ENCODE measurements at places on chromosomes 16 and 17.
A peak's percentile ranks its signal among the peaks of the same experiment; 100 is the strongest.

- no peak for DNase-seq
These were observed 25.1 kb downstream of the UNK start for GRCh38 chr17:75809631-75810111.

- no peak for DNase-seq
These were observed 15.6 kb downstream of the TRAF4 start for GRCh38 chr17:28759256-28759865.

DNA sequence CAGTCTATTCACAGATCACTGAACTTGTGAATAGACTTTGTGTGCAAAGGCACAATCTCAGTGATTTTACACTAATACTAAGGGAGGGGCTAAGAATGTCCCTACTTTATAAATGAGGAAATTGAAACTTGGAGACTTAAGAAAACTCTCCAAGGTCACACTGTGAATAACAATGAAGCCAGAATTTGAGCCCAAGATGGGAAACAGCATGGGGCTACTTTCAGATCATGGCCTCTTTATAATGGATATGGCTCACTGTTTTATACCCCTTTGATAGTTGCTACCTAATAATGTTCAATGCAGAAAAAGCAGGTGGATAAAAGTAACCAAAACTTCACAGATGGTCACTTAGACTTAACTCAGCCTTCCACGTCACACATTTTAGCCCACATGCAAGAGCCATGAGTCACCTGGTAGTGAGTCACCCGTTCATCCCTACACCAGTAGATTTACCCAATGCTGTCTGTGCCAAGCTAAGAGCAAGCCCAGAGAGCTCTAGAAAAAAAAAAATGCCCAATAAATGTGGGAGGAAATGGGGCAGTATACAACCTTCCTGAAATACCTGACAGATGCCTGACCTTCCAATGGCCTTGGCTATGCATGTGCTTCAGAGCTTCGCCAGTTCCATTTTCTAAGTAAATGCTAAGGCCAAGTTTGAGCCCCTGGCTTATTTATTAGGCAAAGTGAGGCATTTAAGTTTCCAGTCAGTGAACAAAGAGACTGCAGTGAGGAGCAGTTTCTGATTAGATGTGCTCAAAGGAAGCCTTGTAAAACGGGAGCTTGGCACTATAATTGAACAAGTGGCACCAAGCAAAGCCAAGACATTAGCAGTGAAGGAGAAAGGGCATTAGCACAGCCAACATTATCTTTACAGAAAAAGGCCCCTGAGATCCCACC, 219.7 kb downstream of the TMEM114 start:
- no peak for DNase-seq

DNA sequence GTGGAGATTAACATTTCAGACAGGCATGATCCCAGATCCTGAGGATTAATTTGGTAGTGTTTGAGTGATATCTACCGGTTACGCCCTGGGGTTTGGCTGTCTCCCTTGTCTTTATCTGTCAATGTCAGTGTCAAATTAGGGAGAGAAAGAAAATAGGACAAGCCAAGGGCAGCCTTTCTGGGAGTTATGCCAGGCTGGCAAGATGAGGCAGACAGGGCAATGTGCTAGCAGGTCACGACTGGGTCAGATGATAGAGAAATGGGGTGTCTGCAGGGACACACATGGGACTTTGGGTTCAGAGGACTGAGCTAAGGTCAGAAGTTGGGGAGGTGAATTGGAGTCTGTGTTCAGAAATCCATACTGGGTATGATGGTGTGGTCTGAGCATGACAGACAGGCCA, 27.4 kb upstream of the LYRM9 start:
- peak; percentile 56 for DNase-seq

- no peak for DNase-seq
These were observed 34.5 kb downstream of the ABCC1 start for GRCh38 chr16:15983898-15984297.

DNA sequence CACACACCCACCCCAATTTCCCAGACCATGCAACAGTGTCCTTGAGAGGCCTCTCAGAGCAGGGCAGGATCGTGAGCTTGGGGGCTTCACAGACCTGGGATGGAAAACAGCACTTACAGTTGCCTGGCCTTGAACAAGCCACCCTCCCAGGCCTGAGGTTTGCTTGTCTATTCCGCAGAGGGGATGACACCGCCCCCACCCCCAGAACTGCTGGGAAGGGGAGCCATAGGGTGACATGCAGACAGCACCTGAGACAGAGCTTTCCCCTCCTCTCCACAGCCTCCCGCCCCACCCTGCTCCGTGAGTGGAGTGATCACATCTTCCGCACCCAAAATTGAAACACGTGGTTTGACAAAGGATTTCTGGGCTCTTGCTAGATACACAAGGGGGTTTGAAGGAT, 131.5 kb upstream of the TNRC6C start:
- no peak for DNase-seq

GRCh38 chr16:87706278-87707000, 59.3 kb downstream of the KLHDC4 start:
- DNase-seq, result no peak

DNA sequence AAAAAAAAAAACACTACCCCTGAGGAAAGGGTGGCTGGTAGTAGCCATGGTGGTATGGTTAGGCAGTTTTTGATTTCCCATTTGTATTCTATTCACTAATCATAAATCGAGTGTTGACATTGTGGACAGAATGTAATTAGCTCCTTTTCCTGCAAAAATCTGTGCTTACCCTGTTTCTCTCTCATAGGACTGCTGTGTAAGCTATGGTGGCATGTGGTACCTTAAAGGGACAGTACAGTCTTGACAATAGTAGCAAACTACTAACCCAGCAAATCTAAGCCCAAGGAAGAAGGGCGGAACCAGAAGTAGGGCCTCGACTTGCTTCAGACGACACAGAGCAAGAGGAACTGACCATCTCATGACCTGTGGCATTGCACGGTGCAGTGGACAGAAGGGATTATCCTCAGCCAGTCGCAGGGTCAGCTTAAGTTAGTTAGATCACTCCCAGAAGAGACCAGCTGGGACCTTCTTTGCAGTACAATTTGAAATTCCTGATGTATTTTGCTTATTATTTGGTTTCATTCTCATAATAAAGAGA, 36.3 kb downstream of the POLR3E start:
- DNase-seq, result no peak

- DNase-seq, result no peak
These were observed 8.0 kb upstream of the APPBP2 start for GRCh38 chr17:60534010-60534555.

GRCh38 chr16:558298-559020, 1.7 kb upstream of the PRR35 start:
- DNase-seq, result no peak

DNA sequence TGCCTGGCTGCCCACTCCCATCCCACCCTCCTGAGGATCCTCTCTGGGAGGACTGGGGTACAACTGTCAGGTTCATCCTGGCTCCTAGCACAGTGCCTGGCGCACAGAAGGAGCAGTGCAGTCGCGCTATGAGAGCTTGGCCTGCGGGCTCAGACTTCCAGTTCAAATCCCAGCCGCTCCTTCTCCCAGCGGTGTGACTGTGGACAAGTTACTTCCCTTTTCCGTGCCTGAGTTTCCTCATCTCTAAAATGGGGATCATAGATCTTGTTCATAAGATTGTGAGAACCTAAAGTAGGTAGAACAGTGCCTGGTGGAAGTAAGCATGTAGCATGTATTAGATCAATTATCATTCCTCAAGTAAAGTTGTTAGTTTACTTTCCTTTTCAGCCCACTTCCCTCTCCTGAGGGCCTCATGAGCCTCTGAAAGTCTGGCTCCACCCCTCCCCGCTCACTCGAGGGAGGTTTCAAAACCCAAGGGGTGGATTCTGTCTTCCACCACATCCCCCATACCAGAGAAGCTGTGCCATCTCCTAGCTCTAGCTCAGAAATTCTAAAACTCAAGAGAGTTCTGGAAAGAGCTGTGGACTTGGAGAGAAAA, 19.9 kb upstream of the COL1A1 start:
- no peak for DNase-seq

DNA sequence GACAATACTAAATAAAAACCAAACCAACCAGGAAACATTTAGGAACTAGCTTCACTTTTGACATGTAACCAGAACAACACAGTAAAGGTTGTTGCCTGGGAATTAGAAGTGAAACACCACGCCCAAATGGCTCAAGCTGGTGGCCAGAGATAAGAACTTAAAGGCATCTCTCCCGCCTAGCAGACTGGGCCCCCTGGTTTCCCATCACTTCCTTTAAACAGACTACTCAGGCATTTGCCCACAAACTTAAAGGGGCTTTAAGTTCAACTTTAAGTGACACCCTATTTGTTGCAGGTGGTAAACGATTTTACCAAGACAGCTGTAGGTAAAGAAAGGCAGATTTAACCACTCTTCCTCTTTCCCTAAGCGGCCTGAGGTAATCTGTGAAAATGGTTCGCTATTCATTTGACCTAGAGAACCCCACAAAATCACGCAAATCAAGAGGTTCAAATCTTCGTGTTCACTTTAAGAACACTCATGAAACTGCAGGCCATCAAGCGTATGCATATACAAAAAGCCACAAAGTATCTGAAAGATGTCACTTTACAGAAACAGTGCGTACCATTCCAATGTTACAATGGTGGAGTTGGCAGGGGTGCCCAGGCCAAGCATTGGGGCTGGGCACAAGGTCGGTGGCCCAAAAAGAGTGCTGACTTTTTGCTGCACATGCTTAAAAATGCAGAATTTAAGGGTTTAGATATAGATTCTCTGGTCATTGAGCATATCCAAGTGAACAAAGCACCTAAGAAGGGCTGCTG, 40.8 kb upstream of the BPTF start:
- DNase-seq, result peak; percentile 96

- no peak for DNase-seq
These were observed 54.6 kb upstream of the COX10 start for GRCh38 chr17:14014657-14015056.
